ENCODE measurements at places on chromosomes 5 and 9. TPM values are rescaled to one million over a fixed set of nuclear protein-coding genes. Genes with fewer than 3 reads are reported as not detected.

Gene PAX5
- not detected for total RNA-seq

Gene OTP
- total RNA-seq, result not detected

Gene GFI1B
- 0.10 TPM for total RNA-seq

Gene CATSPER3
- not detected for total RNA-seq

Gene KIF24
- total RNA-seq, result 2.0 TPM

Gene IFNA8
- not detected for total RNA-seq

Gene INSL6
- total RNA-seq, result not detected

Gene PCSK5
- 5.4 TPM for total RNA-seq

Gene MARVELD2
- total RNA-seq, result not detected

Gene C5orf52
- total RNA-seq, result not detected

Gene SH3GL2
- total RNA-seq, result not detected

Gene IL13
- not detected for total RNA-seq

Gene TNFAIP8
- total RNA-seq, result 11.8 TPM

Gene SHC3
- total RNA-seq, result 0.05 TPM

Gene DOK3
- 21.7 TPM for total RNA-seq

Gene PCA3
- total RNA-seq, result not detected

Gene HNRNPAB
- total RNA-seq, result 88.0 TPM

Gene APBA1
- 4.0 TPM for total RNA-seq

Gene LOX
- 8.1 TPM for total RNA-seq

Gene PAEP
- total RNA-seq, result not detected

Gene LCN2
- not detected for total RNA-seq

Gene N4BP3
- 4.8 TPM for total RNA-seq

Gene ENTREP1
- total RNA-seq, result 3.7 TPM

Gene SHOC1
- total RNA-seq, result not detected

Measured in myocyte (in vitro differentiated cells).